GM12891 (cell line): ENCODE measurements at places on chromosomes 1 and 21.

DNA sequence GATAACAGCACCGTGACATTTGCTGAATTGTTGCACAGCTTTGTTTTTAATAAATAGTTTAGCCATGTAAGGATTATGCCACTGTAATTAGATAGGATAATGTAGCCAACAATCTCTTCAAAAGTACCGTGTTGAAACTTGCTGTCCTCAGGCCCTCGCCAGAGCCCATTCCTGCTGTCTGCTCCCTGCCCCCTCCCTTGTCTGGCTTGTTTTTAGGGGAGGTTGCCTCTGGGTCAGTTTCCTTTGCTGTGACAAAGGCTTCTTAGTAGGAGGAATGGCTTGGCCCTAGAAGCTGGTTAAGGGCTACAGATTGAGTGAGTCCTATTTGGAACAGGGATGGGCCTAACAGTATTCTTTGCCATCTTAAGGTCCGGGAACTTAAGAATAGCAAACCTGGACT lies 107.9 kb downstream of the LMO4 start:
- DNase-seq: no peak

GRCh38 chr1:98331718-98332311 lies 329.7 kb upstream of the SNX7 start:
- no peak for DNase-seq

DNA sequence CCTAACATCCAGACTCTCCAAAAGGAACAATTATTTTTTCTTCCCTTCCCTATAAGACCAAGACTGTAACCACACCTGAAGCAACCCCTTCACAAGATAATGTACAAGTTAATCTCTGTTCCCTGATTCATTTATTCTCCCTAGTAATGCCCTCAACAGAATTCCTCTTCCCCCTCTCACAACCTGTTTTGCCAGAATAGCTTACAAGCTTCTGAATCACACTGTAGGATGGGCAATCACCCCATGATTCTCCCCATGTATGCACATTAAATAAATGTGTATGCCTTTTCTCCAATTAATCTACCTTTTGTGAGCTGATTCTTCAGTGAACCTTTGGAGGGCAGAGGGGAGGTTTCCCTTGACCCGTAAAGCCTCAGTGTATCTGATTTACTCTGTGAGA lies 20.9 kb upstream of the RNF11 start:
- DNase-seq: no peak

GRCh38 chr1:205287076-205287475 lies 34.5 kb downstream of the NUAK2 start:
- no peak for DNase-seq

GRCh38 chr1:212727386-212728181 lies 27.9 kb upstream of the BATF3 start:
- DNase-seq: no peak

GRCh38 chr1:226682871-226683814 lies 55.9 kb downstream of the ITPKB start:
- no peak for DNase-seq
